Dermis blood vessel endothelial cell (primary cell): ENCODE measurements at places on chromosomes 7 and 10. TPM values are rescaled to one million over a fixed set of nuclear protein-coding genes. Genes with fewer than 3 reads are reported as not detected.

The ABCC2 gene
- 0.79 and 1.5 TPM in 2 replicates for total RNA-seq

The LRRC4 gene
- total RNA-seq = 1.0 and 1.2 TPM in 2 replicates

The ACSM6 gene
- not detected in 2 replicates for total RNA-seq

The DNAJB12 gene
- 25.9 and 35.9 TPM in 2 replicates for total RNA-seq

The CFAP46 gene
- total RNA-seq = 0.19 and 0.85 TPM in 2 replicates

The FUOM gene
- 11.2 and 24.8 TPM in 2 replicates for total RNA-seq

The WDR86 gene
- total RNA-seq = not detected in 2 replicates

The SNCG gene
- total RNA-seq = 111 and 117 TPM in 2 replicates

The ZNF853 gene
- total RNA-seq = 0.93 and 1.0 TPM in 2 replicates
